ENCODE measurements at places on chromosomes 11 and 22.

DNA sequence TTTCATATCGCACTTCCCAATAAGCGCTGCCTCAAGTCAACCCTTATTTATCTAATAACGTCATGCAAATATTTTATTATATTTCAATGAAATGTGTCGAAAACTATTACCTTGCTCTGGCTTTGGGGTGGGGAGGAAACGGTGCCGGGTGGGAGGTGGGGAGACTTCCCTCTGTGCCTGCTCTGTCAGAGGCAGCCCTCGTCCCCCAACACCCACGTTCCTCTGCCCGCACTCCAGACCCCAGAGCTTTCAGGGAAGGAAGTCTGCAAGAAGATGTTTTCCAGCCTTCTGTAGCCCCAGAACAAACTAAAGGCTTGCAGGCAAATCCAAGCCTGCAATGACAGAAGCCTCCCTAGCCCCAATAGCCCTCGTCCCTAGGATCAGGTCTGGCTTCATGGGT lies 235.7 kb downstream of the BUD13 start:
- DNase-seq, result no peak

- DNase-seq, result no peak
Observed at GRCh38 chr11:102669664-102670063, 35.9 kb downstream of the MMP27 start.

DNA sequence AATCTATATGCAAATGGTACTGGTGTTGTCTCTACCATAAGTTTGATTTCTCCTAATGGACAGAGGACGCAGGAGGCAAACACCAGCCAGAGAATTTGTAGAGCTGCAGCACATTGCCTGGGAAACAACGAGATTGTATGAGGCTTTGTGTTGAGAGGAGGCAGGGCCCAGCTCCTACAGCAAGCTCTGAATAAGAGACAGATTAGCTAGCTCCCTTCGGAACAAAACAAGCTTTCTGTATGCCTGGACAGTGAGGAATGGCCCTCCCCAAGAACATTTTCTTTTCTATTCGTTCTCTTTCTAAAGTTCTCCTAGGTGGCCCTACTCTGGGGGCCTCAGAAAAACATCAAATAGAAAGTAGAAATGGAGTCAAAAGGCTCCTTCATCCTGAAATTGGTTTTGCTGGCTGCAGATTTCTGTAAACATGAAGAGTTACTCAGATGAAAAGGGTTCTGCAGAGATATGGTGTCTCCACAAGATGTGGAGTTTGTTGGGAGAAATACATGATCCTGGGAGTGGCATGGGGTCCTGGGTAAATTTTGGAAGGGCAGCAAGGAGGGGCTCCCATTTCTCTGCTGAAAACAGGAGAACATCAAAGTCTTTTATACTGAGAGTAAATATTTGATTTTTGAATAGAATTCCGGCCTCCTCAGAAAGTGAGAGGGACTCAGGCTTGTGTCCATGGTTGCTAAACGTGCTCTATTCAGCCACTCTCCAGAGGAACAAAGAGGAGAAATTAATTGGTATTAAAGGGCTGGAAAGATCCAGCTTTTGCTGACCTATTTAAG lies 6.8 kb upstream of the HEPACAM start:
- DNase-seq, result no peak

GRCh38 chr11:11568651-11569229 lies 53.1 kb downstream of the GALNT18 start:
- DNase-seq, result no peak

GRCh38 chr22:24091551-24092420 lies 80.7 kb downstream of the CABIN1 start:
- DNase-seq, result no peak

GRCh38 chr22:38844315-38845003 lies 631 bp upstream of the NPTXR start:
- no peak for DNase-seq
